Fibroblast of skin of abdomen (primary cell): ENCODE measurements at places on chromosomes 13 and 19.
A peak's percentile ranks its signal among the peaks of the same experiment; 100 is the strongest.

- no peak for DNase-seq
Observed at GRCh38 chr19:31658993-31659896, 310.0 kb upstream of the TSHZ3 start.

- DNase-seq, result peak; percentile 16
Observed at GRCh38 chr19:30214651-30215051, 157.5 kb upstream of the ZNF536 start.

DNA sequence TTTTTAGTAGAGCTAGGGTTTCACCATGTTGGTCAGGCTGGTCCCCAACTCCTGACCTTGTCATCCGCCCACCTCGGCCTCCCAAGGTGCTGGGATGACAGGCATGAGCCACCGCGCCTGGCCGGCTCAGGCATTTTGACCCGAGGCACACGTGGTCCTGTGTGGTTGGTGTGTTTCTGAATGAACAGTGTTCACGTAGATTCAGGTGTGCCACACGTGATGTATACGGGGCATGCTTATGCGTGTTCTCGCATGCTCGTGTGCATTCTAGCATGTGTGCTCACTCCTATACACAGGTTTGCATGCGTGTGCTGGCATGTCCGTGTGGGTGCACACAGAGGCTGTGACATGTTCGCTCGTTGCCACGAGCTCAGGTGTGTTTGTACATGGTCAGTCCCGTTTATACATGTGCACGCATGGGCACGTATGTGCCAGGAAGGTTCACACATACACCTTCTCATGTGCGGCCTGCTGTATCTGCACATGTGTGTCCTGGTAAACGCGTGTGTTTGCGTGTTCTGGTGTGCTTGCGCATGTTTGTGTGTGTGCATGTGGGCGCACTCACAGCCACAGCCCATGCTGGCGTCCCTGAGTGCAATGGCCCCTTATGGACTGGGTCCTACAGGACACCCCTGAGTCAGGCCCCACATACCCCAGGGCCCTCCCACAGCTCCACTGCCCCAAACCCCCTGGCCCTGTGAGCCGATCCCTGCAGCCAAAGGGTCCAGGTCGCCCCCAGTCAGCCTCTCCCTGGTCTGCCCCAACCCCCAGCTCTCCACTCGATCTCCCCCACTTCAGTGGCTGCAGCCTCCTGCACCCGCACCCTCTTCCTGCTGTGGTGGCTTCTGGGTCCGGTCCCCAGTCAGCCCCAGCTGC lies 20.6 kb upstream of the TCF3 start:
- DNase-seq, result no peak

- DNase-seq, result peak; percentile 46
Observed at GRCh38 chr19:3132971-3133792, 2.7 kb upstream of the GNA15 start.

GRCh38 chr19:1365319-1366269 lies 18.1 kb upstream of the NDUFS7 start:
- no peak for DNase-seq

GRCh38 chr13:36395280-36395679 lies 37.0 kb upstream of the CCNA1 start:
- peak; percentile 64 for DNase-seq

DNA sequence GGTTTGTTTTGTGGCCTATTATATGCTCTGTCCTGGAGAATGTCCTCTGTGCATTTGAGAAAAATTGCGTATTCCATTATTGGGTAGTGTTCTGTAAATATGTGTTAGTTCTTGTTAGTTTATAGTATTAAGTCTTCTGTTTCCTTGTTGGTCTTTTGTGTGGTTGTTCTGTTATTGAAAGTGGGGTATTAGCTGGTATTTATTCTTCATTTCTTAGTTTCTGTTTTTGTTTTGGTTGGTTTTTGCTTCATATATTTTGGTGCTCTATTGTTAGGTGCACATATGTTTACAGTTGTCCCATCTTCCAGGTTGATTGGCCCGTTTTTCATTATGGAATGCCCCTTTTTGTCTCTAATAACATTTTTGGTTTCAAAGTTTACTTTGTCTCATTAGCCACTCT lies 77.3 kb downstream of the DNAJC15 start:
- DNase-seq, result no peak

GRCh38 chr13:97933776-97934175 lies 19.7 kb upstream of the IPO5 start:
- no peak for DNase-seq

GRCh38 chr19:28210886-28211285 lies 1002.1 kb downstream of the UQCRFS1 start:
- no peak for DNase-seq

DNA sequence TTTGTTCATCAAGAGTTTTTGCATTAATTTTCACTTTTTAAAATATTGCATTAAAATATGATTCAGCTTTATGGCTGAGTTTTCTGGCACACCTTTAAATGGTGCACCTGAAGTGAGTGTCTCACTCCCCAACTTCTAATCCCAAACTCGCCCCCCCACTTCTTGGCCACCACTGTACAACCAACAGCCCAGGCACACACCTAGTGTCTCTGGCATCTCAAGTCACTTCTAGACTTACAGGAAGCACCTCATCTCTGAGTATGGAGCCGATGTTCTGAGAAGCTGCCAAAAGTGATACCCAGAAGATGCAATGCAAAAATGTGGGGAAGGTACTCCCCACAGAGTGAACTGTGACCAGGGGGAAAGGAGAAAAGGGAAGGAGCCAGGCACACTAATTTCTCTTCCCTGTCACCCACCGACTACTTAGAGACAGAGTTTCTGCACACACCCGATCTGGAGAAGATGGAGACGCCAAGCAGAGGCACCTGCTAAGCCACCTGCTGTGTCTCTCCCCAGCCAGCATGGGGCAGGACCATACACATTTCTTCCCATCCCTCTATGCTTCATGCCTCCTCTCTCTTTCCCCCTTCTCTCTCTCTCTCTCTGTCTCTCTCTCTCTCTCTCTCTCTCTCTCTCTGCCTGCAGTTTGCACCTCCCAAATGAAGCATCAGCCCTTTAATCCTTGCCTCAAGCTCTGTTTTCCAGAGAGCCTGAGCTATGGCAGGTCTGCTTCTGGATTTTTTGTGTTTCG lies 155.3 kb upstream of the ZNF507 start:
- DNase-seq, result no peak

DNA sequence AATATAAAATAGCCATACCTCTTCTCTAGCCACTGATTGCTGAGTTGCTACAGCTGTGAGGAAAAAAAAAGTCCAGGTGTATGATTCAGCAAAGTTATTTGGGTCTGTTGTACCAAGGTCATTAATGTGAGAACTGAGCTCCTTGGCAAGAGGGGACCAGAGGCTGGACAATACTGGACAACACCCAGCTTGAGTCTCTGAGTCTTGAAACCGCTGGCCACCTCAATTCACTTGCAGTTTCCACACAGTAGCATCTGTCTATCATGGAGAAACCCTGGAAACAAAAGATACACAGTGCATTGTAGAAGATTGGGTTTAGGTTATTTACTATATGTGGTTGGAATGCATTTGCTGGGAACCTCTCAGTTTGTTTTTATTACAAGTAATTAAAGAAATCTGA lies 60.4 kb downstream of the WDFY2 start:
- DNase-seq, result no peak

GRCh38 chr19:46066471-46066870 lies 25.7 kb upstream of the IGFL4 start:
- no peak for DNase-seq

DNA sequence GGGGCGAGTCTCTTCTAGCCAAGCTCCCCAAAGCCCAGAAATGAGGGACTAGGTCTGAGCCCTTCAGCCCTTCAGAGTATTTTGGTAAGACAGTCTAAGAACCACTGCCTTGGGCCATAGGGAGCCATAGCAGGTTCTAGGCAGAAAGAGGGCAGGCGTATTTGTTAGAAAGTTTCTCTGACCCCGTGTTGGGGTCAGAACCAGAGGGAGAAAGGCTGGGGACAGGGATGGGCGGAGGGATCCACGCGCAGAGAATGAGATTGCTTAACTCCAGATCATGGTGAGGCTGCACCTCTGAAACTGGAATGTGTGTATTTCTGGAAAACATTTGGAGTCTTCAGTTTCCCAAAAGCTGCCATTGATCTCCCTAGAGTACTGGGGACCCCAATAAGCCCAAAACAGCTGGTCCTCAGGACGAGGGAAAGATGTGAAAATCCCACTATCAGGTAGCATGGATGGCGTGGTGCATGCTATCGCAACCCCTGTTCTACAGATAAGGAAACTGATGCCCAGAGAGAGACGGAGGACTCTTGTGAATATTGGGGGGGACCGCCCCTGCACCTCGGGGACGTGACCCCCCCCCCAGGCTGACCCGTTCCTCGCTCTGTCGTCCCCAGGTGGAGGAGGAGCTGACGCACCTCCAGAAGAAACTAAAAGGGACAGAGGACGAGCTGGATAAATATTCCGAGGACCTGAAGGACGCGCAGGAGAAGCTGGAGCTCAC lies 703 bp upstream of the TPM4 start:
- DNase-seq, result no peak

DNA sequence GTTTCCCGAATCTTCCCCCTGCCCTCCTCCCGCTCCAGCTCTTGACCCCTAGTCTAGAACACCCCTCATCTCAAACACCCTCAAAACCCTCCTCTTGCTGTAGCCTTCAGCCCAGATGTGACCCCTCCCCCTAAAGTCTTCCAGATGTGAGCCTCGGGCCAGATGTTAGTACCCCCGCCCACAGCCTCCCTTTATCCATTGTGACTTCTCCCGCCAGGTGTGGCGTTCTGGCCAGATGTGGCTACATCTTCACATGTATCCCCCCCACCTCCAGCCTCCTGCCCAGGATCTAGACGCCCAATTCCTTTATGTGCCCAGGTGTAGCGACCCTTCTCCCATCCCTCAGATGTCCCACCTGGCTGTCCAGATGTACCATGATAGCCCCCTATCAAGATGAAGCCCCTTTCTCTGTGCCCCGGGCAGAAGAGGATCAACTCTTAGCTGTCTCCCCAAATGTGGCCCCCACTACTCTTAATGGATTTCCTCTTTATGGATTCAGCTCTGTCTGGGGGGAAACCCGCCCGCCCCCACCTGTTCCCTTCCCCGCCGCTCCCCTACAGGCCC lies 517 bp upstream of the LTBP4 start:
- no peak for DNase-seq

- no peak for DNase-seq
Observed at GRCh38 chr13:34408640-34409039, 533.4 kb upstream of the NBEA start.

DNA sequence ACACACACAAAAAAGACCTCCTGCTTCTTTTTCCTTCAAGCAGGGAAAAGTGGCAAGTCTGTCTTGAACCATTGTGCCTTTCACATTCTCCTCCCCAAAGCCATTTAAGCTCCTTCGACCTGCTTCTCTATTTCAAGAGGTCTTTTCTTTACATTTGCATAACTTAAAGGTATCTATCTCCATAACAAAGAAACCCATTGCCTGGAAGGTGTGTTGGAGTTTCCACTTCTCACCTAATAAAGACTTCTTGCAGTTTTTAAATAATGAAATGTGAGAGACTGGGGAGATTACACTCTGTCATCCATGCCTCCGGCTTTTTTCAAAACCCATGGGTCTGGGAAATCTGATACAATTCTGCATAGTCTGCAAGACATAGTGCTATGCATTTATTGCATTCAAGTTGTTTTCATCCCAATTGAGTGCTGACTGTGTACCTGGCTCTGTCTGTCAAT lies 41.8 kb upstream of the NBEA start:
- no peak for DNase-seq

DNA sequence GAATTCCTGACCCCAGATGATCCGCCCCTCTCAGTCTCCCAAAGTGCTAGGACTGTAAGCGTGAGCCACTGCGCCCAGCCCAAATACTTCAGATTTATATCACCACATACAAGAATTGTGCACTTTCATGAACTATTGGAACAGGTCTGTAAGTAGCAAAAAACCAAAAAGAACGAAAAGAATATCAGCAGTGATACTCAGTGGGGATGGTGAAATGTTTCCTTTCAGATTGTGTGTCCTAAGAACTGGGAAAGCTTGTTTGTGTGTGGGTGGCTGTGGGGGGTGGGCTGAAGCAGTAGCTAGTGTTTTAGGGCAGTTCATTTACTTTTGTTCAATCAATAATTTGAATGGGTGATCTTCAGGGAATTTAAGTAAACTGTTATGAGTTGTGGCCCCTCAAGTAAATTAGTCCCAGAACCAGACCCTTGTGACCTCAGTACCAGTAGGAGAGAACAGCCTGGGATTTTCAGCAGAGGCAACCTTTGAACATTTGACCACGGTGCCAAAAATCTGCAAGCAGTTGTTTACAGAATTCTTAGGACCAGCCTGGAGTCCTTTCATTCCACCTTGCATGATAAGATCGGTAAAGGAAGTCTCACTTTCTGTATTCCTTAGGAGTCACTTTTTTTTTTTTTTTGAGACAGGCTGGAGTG lies 106.6 kb downstream of the LRCH1 start:
- DNase-seq, result no peak

- no peak for DNase-seq
Observed at GRCh38 chr13:105798541-105798940, 736.9 kb downstream of the EFNB2 start.

- no peak for DNase-seq
Observed at GRCh38 chr13:110179116-110179856, 127.7 kb downstream of the COL4A1 start.

GRCh38 chr13:32889986-32890565 lies 126.1 kb upstream of the KL start:
- DNase-seq, result peak; percentile 9

DNA sequence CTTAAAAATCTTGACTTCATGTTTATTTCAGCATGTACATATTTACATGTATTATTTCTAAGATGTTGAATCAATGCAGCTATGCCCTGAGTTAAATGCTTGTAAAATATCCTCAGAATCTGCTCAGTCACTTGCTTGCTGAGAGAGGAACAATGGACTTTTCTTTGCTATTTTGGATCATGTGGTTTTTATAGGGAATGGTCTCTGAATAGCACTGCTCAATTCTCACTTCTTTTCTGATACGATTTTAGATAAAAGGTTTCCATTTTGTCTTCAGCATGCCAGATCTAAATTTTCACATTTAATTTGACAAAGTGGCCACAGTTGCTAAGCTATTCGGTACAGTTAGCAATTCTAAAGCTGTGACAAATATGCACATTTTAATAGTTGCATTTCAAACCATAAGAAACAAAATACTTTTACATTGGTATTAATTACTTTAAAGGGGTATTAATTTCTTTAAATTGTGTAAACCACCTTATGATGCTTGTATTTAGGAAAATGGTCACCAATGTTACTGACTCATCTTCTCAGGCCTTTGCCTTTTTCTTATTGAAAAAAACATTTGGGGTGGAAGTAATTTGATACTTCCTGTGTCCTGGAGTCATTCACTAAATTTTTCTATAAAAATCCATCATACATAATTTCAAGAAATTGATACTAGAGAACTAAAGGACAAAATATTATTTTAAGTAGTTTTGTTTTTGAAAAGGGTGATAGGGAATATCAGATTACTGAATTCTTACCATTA lies 113.5 kb downstream of the MYO16 start:
- no peak for DNase-seq

DNA sequence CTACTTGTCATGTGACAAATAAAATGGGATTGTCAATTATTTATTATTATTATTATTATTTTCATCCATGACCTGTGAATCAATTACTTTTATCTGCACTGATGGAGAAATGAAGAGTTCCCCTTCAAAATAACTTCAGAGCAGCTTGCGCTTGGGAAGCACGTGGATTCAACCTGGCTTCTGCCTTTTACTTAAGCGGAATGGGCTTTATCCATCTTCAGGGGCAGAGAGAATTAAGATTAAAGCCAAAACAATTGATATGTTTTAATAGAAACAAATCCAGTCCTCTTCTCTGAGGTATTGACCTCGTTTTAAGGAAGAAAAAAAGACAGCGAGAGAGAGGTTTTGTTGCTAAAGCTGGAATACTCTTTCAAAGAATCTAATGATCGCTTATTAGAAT lies 876 bp downstream of the SACS start:
- DNase-seq, result no peak

- DNase-seq, result peak; percentile 9
Observed at GRCh38 chr13:23753458-23753857, 135.7 kb downstream of the MIPEP start.
